ENCODE measurements at places on chromosomes 2 and 18. TPM values are rescaled to one million over a fixed set of nuclear protein-coding genes. Genes with fewer than 3 reads are reported as not detected.

GRCh38 chr18:55743133-55743532 is 155.1 kb upstream of the TCF4 start:
- H3K27me3 ChIP-seq = no peaks in the 10 kb centered on the region
- H3K4me3 ChIP-seq = no peak overlapping the region
- H3K27ac ChIP-seq = no peak overlapping the region
- no peak for DNase-seq
- H3K4me1 ChIP-seq = no peaks in the 10 kb centered on the region

DNA sequence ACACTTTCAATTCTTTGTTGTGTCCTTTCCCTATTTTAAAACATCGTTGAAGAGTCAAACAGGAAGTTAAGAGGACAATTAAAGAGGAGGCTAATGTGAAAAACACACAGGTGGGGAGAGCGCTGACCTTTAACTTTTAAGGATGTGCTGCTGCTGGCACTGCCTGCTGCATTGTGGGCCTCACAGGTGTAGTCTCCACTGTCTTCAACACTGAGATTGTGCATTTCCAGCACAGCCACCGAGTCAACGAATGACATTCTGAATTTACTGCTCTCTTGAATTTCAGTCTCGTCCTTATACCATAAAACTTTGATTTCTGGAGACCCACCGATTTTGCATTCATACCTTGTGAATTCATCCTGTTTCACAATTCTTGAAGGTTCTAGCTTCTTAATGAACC is 91.9 kb downstream of the TTN start:
- peaks cover 45% of the 10 kb centered on the region for H3K36me3 ChIP-seq
- no peak overlapping the region for H3K27ac ChIP-seq
- no peaks in the 10 kb centered on the region for H3K4me1 ChIP-seq
- DNase-seq = no peak
- no peak overlapping the region for H3K4me3 ChIP-seq

DNA sequence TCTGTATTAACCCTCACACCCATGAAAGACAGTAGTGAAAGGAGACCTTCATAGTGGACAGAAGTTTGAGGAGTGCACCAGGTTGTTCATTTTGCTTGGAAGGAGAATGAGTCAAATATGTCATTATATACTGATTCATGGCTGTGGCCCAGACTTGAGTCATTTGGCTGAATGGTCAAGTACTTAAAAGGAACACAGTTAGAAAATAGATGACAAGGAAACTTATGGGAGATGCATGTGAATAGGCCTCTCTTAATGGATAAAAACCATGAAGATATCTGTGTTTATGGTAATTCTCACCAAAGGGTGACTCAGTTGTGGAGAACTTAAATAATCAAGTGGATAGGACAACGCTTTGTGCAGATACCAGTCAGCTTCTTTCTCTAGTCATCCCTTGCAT is 524.7 kb upstream of the CNTNAP5 start:
- no peak for DNase-seq
- no peaks in the 10 kb centered on the region for H3K4me1 ChIP-seq
- no peak overlapping the region for H3K27ac ChIP-seq
- no peaks in the 10 kb centered on the region for H3K36me3 ChIP-seq

GRCh38 chr2:172931256-172931894 is 144.3 kb upstream of the MAP3K20 start:
- peak overlapping the region; percentile 73 for H3K27ac ChIP-seq
- no peaks in the 10 kb centered on the region for H3K36me3 ChIP-seq
- H3K4me3 ChIP-seq = no peak overlapping the region

- H3K27ac ChIP-seq = no peak overlapping the region
- H3K27me3 ChIP-seq = no peaks in the 10 kb centered on the region
- no peaks in the 10 kb centered on the region for H3K36me3 ChIP-seq
- no peak overlapping the region for H3K4me3 ChIP-seq
- H3K4me1 ChIP-seq = no peaks in the 10 kb centered on the region
Observed at GRCh38 chr2:209368406-209368805, 55.4 kb upstream of the MAP2 start.

- H3K4me3 ChIP-seq = no peak overlapping the region
- no peak overlapping the region for H3K27ac ChIP-seq
- H3K4me1 ChIP-seq = peaks cover 10% of the 10 kb centered on the region
- no peaks in the 10 kb centered on the region for H3K36me3 ChIP-seq
- no peak for DNase-seq
Observed at GRCh38 chr2:118319271-118319684, 231.0 kb downstream of the INSIG2 start.

DNA sequence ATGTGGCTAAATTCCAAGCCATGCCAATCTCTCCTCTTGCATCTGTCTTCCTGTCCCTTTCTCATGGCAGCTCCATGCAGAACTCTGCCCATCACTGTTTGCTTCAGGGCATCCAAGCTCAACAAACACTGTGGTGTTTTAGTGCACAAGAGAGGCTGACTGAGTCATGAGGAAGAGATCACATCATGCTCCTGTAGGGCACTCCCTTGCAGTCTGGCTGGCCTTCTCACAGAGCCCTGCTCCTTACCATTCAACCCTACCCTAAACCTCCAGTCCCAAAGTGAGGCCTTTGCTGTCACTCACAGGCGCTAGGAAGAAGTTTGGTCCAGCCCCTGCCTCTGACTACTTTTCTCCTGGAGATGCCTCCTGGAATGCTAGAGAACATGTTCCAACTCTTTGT is 194.0 kb downstream of the LRATD1 start:
- no peak overlapping the region for H3K27ac ChIP-seq
- H3K36me3 ChIP-seq = no peaks in the 10 kb centered on the region
- H3K4me1 ChIP-seq = no peaks in the 10 kb centered on the region
- H3K4me3 ChIP-seq = no peak overlapping the region

DNA sequence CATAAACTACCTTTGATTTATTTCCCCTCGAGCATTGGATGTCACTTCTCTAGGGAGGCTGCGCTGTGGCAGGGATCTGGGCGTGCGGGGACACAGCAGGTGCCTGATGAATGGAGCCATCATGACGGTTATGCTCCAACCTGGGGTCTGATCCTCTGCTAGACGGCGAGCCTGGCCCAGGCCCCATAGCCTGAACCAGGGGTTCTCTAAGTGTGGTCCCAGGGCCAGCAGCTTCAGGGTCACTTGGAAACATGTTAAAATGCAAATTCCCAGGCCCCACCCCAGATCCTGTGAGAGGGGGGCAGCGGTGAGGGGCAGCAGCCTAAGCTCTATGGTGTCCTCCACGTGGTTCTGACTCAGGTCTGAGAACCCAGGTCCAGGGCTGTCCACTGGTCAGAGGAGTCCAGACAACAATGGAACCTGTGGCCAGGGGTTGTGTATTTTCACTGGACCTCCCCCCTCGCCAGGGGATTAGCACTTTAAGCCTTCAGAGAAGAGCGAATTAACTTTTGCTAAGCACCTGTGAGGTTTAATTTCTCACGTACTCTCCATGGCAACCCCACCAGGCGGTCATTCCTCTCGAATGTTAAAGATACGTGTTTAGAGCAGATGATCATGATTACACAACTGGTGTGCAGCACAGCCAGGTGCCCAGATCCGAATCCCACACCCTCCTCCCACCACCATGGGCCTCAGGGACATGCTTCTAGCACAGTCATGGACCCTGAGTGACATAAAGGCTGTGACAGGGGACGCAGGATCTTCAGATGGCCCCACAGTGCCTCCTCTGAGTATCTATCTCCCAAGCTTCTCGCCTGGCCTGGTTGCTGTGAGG is 1.6 kb upstream of the ARHGEF4 start:
- no peak for DNase-seq
- H3K4me3 ChIP-seq = no peak overlapping the region
- H3K36me3 ChIP-seq = no peaks in the 10 kb centered on the region
- H3K27ac ChIP-seq = no peak overlapping the region
- H3K27me3 ChIP-seq = peaks cover 58% of the 10 kb centered on the region
- H3K4me1 ChIP-seq = no peaks in the 10 kb centered on the region

- no peaks in the 10 kb centered on the region for H3K27me3 ChIP-seq
- no peak overlapping the region for H3K4me3 ChIP-seq
- no peaks in the 10 kb centered on the region for H3K36me3 ChIP-seq
- peaks cover 10% of the 10 kb centered on the region for H3K4me1 ChIP-seq
Observed at GRCh38 chr2:226831266-226831665, 4.6 kb upstream of the RHBDD1 start.

GRCh38 chr2:194203898-194204297 is 1453.1 kb upstream of the SLC39A10 start:
- H3K4me1 ChIP-seq = no peaks in the 10 kb centered on the region
- H3K27me3 ChIP-seq = no peaks in the 10 kb centered on the region
- no peak overlapping the region for H3K27ac ChIP-seq
- H3K4me3 ChIP-seq = no peak overlapping the region
- DNase-seq = no peak

GRCh38 chr2:70501215-70501614 is 52.4 kb downstream of the TGFA start:
- no peaks in the 10 kb centered on the region for H3K36me3 ChIP-seq
- no peak for DNase-seq
- no peaks in the 10 kb centered on the region for H3K4me1 ChIP-seq
- H3K4me3 ChIP-seq = no peak overlapping the region

DNA sequence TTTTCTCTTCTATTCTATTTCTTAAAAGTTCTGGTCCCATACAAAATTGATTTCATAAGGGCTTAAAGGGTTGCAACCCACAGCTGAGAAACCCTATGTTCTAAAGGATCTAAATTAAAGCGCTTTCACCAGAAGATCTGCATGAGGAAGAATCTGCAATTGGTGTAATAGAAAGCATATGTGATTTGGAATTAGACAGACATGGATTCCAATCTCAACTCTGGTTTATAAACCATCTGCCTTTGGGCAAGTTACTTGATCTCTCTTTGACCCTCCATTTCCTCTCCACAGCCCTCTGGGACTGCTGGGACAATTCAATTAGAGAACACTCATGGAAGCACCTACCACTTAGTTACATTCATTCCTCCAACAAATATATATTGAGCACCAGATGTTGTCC is 178.7 kb downstream of the ANTXR1 start:
- H3K27ac ChIP-seq = no peak overlapping the region
- no peaks in the 10 kb centered on the region for H3K27me3 ChIP-seq
- no peak overlapping the region for H3K4me3 ChIP-seq
- peaks cover 44% of the 10 kb centered on the region for H3K36me3 ChIP-seq

The CERS6 gene
- total RNA-seq = 37.3 TPM

The KCNG3 gene
- total RNA-seq = 0.09 TPM

The PROM2 gene
- total RNA-seq = 0.66 TPM

The AOX1 gene
- 1.9 TPM for total RNA-seq

The SS18 gene
- total RNA-seq = 41.6 TPM

The ACYP2 gene
- total RNA-seq = 16.7 TPM

The KIAA2012 gene
- total RNA-seq = 0.31 TPM

Measured in muscle of leg (tissue), 16 donors.